ENCODE measurements at places on chromosomes 6 and 20.

DNA sequence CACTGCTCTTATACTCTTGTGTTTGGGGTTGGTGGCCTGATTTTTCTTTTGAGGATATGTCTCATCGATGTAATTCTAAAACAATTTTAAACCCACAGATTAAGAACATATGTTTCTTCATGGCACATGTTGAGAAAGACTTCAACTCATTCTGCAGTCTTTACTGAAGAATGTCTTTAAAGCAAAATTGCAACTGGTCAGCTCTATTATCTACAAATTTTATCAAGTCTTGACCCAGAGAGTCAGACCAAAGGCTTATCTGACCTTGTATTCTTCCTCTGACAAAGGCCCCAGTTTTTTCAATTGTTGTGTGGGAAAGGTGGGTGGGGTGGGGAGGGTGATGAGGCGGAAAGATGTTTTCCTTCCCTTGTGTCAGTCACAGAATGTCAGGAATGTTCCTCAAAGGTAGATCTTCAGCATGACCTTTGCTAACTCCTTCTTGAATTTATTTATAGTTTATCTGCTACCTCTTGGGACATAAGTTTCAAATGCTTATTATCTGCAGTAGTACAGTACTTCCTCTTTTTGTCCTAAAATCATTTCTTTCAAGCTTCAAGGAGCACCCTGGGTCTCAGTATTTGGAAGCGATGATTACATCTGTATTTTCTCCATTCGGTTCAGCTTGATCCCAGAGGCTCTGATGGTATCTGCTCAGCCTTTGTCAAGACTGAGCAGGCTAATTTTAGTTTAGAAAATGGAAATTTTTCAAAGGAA is 63.2 kb upstream of the TIAM2 start:
- peak; percentile 81 for DNase-seq

- DNase-seq, result peak; percentile 95
Measured at GRCh38 chr6:16761471-16762267, 409 bp upstream of the ATXN1 start.

- peak; percentile 10 for DNase-seq
Measured at GRCh38 chr20:48414786-48415185, 413.0 kb downstream of the PREX1 start.

GRCh38 chr20:42846784-42847490 is 342.8 kb downstream of the PTPRT start:
- no peak for DNase-seq

DNA sequence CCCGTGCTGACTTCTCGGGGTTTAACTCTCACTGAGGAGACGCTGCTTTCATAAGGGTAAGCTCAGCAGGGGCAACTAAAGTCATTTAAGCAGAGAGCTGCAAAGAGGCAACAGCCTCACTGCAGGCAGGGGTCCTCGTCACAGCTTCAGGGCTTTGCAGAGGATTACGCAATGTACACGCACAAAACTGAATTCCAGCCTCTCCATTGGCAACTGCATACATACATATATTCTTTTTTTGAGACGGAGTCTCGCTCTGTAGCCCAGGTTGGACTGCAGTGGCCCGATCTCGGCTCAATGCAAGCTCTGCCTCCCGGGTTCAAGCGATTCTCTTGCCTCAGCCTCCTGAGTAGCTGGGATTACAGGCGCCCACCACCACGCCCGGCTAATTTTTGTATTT is 2.4 kb downstream of the GMEB2 start:
- peak; percentile 78 for DNase-seq

DNA sequence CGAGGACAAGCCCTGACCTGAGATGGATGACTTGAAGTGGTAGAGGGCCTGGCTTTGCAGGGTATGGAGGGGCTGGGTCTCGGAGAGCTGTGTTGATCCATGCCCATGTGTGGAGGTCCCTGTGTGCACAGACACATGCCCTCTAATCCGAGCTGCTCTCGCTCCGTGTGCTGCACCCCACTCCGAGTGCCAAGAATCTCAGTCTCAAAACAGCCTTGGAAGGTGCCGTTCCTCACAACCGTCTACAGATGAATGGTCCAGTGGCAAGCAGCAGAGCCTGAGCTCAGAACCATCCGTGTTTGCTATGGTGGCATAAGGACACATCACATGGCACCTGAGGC is 92.4 kb downstream of the RAMACL start:
- no peak for DNase-seq

DNA sequence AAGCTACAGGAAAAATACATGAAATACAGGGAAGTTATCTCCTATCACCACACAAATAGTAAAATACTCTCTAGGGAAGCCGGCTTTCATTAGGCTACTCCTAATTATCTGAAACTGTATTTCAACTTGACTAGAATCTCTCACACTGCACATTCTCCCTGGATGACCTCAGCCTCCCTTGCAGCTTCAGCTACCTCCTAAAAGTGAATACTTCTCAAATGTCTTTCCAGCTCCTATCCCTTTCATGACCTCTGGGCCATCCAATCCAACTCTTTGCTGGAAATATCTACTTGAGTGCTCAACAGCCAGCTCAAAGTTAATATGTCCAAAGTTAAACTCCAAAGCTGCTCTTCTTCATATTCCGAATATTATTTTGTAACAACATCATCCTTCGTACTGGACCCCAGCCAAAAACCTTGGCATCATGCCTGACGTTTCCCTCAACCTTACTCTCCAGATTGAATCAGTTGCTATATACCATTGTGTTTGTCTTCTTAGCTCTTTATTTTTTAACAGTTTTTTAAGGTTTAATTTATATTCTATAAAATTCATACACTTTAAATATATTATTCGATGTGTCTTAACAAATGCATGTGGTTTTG is 29.4 kb upstream of the KIF6 start:
- no peak for DNase-seq

DNA sequence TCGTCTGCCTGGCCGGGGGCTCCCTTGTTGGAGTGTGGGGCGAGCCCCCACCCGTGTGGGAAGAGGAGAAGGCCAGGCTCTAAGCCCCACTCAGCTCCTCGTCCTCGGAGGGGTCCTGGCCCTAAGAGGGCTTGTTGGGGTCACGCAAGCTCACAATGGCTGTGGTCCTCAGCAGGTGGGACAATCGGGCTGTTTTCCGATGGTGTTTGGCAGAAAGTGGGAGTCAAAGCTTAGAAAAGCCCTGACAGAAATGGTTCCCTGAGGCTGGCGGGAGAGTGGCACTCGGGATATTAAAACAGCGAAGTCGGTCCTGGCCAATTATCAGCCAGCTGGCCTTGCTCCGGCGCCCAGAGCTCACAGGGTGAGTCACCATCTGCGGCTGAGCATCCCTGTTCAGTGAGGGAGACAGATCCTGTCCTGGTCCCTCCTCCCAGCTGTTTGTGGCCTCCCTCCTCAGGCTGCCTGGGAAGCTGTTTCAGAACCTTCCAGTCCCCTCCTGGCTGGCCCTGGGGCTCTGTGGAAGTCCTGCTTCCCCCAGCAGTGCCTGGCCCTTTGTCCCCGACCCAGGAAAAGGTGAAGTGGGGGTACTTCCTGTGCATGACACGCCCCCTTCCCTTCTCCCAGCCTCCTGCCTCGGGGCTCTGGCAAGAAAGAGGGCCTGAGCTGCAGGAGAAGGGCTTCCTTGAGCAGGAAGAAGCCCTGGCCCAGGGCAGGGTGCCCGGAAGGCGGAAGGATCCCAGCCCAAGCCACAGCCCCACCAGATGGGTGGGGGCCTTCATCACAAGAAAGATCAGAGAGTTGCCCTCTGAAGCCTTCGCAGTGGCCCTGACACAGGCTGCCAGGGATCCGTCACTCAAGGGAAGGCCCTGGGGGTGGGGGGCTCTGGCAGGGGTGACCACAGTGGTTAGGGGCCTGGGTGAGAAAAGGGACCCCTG is 53.6 kb upstream of the BHLHE23 start:
- peak; percentile 46 for DNase-seq

- peak; percentile 33 for DNase-seq
Measured at GRCh38 chr6:45377043-45377553, 636 bp downstream of the SUPT3H start.

DNA sequence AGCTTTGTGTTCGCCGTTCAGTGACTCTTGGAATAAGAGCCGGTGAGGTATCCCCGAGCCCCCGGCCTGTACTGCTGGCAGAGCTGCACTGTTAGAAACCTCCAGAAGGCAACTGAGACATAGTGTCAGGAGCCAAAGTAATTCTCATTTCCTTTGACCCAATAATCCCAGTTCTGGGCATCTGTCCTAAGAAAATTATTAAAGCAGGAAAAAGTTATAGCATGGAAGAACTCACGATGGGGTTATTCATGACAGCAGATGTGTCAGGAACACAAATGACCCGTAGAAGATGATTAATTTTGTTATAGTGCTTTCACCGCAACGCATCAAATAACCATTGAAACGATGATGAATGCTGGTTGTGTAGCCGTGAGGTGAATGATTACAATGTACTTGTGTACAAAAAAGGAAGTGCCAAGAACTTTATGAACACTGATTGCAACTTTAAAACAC is 20.3 kb downstream of the CYP21A2 start:
- peak; percentile 30 for DNase-seq

GRCh38 chr6:160730911-160731310 is 28.9 kb downstream of the PLG start:
- DNase-seq, result no peak

DNA sequence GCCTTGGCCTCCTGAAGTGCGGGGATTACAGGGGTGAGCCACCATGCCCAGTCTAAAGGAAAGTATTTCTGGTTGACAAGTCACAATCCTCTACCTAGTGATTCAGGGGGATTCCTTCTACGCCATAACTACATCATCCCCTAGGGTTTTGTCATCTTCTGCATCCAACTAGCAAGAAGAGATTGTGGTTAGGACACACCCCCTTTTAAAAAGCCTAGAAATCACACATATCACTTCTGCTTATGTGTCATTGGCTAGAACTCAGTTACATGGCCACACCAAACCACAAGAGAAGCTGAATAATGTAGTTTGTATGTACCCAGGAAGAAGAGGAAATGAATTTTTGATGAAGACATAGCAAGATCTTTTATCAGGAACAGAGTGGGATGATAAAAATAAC is 14.7 kb upstream of the CHD6 start:
- peak; percentile 76 for DNase-seq

DNA sequence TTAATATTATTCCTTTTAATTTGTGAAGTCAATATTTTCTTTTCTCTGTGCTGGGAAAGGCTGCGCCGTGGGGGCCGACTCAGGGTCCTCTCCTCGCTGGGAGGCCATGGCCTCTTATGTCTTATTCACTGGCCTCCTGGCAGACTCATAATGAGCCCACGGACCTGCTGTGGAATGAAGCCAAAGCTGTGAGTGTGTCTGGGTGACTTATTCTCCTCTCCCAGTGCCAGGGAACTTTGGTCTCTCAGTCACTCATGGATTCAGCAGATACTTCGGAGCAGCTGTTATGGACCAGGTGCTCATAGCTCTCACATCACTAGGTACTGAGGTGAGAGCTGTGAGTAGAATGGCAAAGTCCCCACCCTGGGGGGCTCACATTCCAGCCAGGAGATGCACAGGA is 297.6 kb downstream of the CDH26 start:
- DNase-seq, result no peak

- DNase-seq, result peak; percentile 31
Measured at GRCh38 chr20:54221353-54221752, 13.5 kb downstream of the PFDN4 start.

- peak; percentile 46 for DNase-seq
Measured at GRCh38 chr6:112269114-112269513, 14.7 kb upstream of the LAMA4 start.

GRCh38 chr6:36038120-36038876 is 10.7 kb downstream of the MAPK14 start:
- DNase-seq, result no peak

GRCh38 chr20:58833921-58834320 is 16.8 kb downstream of the GNAS-AS1 start:
- DNase-seq, result peak; percentile 71

- no peak for DNase-seq
Measured at GRCh38 chr6:95544517-95545225, 32.7 kb upstream of the MANEA start.

DNA sequence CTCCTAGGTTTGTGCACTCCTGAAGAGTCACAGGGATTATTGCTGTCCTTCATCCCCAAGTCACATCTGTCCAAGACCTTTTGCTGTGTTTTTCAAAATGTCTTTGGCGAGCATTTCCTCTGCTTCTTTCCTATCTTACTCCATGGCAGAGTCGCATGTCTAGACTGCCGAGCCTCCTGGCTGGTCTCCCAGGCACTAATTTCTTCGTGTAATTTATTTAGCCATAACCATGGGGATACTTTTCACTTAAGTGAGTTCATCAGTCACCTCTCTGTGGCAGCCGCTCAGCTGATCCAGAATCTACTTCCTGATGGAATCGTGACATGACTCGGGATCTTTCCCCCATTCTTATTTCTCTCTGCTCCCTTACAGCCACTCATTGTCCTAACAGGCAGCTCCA is 25.8 kb downstream of the ADGRF5 start:
- no peak for DNase-seq

DNA sequence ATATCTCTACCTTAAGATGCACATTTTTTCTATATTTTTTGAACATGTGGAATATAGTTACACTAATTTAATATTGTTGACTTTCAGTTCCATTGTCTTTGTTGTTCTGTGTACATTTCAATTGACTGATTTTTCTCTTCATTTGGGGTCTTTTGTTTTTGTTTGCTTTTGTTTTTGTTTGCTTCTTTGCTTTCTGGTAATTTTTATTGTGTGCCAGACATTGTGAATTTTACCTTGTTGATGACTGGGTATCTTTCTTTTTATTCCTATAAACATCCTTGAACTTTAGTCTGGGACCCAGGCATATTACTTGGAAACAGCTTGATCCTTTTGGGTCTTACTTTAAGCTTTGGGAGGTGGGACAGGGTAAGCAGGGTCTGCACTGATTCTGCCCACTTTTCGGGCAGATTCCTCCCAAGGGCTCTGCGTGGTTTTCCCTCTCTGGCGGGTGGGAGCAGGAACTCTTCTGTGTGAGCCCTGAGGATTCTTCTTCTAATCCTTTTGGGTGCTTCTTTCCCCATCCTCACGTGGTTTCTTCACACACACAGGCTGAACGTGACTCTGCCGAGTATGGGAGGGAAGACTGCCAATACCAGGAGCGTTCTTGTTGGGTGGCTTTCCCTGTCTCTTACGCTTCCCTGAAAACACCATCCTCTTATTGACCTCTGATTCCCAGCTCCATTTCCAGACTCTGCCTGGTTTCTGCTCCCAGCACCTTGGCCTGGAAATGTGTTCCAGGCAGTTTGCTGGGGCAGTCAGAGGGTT is 200.5 kb downstream of the ARID1B start:
- peak; percentile 49 for DNase-seq

- peak; percentile 43 for DNase-seq
Measured at GRCh38 chr6:63307581-63308246, 12.1 kb downstream of the LGSN start.

DNA sequence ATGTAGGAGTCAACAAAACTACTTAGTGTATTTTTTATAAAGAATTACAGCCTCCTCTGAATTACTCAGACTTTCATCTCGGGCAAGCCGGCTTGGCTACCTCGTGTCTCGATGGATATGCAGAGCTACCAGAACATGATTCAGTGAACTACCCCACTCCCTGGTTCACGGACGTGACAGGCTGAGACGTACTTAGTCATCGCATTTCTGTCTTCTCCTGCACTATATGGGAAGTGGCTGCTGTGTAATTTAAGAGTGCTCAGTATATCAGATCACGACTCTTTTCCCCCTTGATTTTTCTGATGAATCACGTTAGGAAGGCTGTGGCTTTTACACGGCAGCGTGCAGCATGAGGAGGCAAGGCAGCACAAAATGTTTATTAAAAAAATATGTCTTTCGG is 302.7 kb upstream of the ZFP64 start:
- DNase-seq, result peak; percentile 99

GRCh38 chr6:9186148-9186547 is 750.8 kb upstream of the SLC35B3 start:
- DNase-seq, result no peak
